GOT3 (cell line): ENCODE measurements at places on chromosomes 16 and 17.

DNA sequence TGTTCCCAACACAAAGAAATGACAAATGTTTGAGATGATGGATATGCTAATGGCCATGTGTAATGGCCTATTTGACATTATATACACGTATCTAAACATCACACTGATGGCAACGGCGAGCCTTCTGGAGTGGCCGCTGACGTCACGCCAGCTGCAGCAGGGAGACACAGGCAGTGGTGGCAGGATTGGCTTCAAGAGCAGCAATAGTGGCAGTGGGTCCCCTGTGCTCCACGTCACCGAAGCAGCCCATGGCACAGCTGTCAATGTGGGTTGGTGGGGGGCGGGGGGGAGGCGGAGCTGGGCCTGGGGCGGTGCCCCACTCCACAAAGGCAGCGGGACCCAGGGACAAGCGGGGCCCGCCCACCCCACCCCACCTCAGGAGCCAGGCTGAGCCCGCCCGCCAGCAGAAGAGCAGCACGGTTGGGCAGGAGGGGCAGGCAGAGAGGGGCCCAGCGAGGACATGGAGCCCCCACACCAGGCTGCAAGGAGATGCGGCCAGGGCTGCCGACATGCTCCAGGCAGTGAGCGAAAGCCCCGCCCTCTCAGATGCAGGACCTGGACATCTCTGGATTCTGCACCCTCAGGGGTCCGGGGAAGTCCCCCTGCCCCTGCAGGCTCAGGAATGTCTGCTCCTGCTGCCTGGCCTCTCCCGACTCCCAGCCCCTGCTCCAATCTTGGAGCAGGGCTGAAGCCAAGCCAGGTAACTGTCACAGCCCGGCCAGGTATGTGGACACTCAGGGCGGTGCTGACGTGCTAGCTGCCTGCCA lies 64.6 kb downstream of the USP32 start:
- DNase-seq = no peak

DNA sequence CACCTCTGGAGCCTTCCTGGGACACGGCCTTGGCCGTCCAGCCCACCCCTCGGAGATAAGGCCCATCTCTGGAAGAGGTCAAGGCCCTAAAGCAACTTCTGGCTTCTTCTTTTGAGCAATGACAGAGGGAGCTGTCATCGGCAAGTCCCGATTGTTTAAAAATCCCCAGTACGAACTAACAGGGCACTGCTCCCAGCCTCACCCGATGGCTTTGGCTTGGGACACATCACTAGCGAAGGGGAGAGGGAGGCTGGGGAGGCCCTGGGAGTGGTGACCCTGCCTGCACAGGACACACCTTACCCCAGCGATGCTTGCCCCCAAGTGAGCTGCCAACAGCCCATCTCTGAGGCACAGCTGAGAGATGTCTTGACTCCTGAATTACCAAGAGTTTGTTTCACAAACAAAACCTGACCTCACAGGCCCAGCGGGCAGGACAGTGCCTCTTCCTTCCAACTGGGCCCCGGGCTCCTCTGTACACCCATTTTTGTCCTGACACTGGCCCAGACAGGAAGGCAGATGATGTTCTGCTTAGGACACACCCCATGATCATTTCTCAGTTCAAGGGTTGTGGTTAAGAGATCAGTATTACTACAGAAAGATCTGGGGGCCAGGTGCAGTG lies 4.8 kb downstream of the SYNGR2 start:
- DNase-seq = no peak

GRCh38 chr16:80946481-80946880 lies 60.2 kb downstream of the CMC2 start:
- no peak for DNase-seq

GRCh38 chr16:51057969-51058337 lies 93.1 kb downstream of the SALL1 start:
- DNase-seq = no peak

DNA sequence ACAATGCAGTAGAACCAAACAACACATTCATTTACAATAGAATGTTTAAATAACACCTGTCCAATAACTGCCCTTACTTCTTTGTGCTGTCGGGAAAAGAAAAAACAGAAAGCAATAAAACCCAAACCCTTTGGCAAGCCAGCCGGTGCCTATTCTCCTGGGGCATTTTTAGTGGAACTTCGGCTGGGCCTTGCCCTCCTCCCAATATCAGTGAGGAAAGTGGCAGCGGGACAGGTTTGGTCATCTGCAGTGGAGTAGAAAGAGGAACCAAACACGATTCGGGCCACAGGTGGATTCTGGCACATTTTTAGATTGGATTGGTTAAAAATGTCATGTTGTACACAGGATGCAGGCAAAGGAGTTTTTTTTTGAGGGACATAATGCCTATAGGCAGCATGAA lies 32.0 kb downstream of the PSME3IP1 start:
- no peak for DNase-seq

- no peak for DNase-seq
Measured at GRCh38 chr17:58593123-58593522, 78.7 kb upstream of the MTMR4 start.

DNA sequence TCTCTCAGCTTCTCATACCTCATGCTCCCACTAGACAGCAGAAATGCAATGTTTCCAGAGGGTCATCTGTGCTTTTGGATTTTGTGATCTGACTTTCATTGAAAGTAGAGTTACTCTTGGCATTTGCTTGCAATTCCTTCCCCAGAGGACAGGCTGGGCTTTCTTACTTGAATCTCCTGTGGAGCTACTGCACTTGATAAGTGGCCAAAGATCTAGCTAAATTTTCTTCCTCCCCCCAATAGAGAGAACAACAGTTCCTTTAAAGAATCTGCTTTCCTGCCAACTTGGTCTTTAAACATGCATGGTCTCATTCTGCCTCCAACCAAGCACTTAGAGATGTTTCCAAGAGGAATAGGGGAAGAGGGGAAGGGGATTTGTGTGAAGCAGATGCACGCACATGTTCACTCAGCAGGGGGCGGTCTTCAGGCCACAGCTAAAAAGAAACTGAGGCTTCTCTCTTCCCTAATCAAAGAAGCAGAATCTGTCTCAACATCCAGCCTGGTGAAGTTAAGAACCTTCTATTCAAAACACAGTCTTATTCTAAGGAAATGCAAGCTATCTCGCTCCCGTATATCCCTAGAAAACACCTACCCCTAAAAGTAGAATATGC lies 229.6 kb downstream of the ZFHX3 start:
- no peak for DNase-seq

GRCh38 chr17:3740611-3741073 lies 16.9 kb downstream of the HASPIN start:
- no peak for DNase-seq

DNA sequence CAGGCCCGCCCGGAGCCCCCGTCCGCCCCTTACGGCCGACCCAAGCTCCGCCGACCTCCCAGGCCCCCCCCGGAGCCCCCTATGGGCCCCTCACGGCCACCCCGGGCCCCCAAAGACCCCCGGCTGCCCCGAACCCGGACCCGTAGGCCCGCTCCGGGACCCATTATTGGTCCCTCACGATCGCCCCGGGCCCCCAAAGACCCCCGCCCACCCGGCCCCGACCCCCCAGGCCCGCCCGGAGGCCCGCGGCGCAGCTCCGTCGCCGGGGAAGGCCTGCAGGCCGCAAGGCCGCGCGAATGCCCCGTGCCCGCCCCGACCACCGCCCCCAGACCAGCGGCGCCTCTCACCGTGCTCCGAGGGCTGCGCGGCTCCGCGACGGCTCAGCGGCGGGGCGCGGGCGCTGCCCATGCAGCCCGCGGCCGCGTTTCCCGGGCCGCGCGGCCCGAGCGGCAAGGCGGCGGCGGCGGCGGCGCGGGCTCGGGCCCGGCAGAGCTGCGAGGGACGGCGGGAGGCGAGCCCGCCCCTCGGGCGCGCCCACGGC lies 393 bp downstream of the ANKRD11 start:
- DNase-seq = no peak

DNA sequence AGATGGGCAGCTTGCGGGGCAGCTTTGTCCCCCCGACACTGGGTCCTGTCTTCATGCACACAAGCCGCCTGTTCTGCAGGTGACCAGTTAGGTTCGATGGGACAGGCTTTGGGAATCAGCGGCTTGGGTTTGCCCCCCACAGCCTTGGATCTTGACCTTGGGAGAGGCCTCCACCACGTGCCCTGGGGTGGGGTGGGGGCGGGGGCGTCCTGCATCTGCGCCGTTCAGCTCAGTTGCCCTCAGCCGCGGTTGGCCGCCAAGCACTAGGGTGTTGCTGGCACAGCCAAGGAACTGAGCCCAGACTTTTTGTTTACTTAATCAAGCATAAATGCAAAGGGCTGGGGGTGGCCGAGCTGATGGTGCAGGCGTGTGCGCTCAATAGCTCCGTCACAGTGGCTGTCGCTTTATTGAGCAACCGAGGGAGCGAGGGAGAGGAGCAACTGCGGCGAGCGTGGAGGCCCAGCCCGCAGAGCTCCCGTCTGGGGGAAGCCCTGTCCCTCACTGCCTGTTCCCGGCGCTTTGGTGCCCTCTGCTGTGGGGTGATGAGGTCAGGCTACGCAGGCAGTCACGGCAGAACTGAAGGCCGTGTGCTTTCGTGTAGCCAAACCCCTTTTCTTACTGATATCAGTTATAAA lies 33.9 kb downstream of the JPH3 start:
- peak; percentile 59 for DNase-seq

DNA sequence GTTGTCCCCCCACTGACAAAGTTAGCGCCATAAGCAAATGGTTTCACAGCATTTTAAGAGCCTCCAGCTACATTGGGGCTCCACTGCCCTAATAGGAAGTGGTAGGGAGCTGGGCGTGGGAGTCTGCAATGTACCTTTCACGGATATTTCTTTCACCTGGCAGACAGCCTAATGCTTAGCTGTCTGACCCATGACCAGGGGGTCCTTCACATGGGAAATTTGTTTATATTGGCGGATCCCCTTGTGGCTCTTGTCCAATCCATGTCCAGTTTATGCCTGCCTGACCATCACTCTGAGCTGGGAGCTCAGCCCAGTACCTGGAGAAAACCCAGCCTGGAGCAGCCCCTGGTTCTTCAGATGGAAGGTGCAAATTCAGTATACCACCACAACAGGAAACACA lies 145.0 kb downstream of the ZNF18 start:
- DNase-seq = no peak

- DNase-seq = no peak
Measured at GRCh38 chr17:45313421-45313771, 3.4 kb downstream of the MAP3K14 start.

- DNase-seq = no peak
Measured at GRCh38 chr16:79074951-79075350, 525.6 kb downstream of the MAF start.

DNA sequence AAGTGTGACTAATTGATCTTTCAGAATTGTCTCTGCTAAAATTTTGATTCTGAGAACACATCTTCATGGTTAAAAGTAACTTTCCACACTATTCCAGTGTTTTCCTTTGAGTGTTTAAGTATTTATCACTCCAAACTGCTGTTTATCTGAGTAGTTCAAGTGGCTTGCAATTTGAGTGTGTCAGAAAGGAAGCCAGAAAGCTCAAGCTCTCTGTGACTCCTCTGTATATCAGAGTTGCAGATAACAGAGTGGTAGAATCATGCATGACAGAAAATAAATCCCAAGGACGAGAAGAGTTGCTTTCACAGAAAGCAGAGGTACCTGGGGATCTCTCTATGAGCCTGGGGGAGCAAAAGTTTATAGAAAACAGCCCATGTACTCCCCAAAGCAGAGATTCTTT lies 130.0 kb downstream of the CYB561 start:
- DNase-seq = no peak

- DNase-seq = no peak
Measured at GRCh38 chr16:83842756-83843507, 35.2 kb downstream of the HSBP1 start.

DNA sequence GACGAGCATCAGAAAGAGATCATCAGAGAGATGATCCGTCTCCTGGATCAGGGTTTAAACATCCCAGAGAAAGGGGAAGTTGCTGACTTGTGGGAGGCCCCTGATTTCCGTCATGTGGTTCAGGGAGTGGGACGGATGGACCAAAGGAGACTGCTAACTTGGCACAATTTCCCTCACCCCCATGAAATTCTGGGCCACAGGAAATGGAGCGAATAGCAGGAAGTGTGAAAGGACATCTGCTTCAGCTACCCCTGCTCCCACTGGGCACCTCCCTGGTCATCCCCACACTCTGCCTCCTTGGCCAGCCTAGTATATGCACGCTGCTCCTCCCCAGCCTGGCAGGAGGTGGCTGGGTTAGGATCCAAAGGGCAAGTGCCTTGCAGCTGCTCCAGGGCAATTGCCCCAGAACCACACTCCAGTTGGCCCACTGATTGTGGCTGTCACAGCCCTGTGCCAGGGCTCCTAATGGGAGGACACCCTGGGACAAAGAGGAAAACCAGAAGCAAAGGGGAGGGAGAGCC lies 1.3 kb downstream of the ARRB2 start:
- no peak for DNase-seq

DNA sequence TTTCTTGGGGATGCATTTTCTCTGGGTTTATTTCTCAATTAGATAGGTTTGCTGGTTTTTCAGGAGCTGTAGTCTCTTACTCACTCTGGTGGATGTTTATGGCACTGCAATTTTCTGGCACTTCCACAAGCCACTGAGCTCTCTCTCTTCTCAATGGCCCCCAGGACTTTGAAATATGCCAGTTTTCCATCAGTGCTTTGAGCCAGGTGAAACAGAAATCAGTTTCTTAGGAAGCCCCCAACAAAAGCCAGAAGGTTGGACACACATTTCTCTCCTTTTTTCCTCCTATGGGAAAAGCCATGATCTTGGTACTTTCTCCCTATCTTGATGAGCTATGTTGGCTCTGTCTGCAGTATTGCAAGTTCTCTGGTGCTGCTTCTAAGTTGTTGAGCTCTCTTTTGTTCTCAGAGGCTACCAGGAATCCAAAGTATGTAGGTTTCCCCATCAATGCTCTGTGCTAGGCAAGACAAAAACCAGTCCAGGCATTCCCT lies 90.7 kb upstream of the SMIM36 start:
- DNase-seq = no peak

- no peak for DNase-seq
Measured at GRCh38 chr17:77727037-77727615, 231.4 kb upstream of the TNRC6C start.

DNA sequence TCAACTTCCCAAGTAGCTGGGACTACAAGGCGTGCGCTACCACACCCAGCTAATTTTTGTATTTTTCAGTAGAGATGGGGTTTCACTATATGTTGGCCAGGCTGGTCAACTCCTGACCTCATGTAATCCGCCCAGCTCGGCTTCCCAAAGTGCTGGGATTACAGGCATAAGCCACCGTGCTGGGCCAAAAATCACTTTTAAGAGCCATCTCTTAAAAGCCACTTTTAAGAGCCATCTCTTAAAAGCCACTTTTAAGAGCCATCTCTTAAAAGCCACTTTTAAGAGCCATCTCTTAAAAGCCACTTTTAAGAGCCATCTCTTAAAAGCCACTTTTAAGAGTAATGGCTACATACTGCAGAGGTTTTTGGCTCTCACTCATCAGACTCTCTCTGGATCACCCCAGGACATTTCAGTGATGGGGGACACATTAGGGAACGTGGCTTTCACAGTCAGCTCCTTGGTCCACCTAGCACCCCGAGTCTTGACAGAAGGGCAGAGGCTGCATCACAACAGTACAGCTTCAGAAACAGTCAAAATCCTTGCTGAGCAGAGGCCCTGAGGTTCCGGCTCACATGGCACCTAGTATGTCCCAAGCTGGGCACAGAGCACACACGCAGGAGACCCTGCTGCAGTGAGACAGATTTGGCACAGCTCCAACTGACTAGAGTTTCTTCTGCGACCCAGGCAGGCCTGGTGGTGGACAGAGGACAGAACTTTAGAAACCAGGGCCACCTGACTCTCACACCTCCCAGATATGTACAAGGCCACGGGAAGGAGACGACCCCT lies 23.6 kb downstream of the RANBP10 start:
- no peak for DNase-seq
